ENCODE measurements at places on chromosomes 1 and 21.

DNA sequence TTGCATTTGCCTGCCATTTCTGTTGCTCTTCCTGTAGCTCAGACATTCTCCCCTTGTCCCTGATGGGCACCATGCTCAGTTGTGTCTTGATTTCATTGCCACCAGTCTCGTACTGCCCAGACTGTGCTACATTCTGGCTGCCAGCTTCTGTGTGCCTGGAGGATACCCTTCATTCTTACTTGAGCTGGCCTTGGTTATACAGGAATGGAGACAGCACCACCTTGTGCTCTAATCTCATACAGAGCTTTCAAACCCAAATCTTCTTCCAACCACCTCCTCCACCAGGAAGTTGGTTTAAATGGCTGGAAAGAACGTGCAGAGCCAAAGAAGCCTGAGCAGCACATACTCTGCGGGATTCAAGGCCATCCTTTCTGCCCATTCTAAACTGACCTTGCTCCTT lies 165.3 kb downstream of the SLC35F3 start:
- no peak for DNase-seq

DNA sequence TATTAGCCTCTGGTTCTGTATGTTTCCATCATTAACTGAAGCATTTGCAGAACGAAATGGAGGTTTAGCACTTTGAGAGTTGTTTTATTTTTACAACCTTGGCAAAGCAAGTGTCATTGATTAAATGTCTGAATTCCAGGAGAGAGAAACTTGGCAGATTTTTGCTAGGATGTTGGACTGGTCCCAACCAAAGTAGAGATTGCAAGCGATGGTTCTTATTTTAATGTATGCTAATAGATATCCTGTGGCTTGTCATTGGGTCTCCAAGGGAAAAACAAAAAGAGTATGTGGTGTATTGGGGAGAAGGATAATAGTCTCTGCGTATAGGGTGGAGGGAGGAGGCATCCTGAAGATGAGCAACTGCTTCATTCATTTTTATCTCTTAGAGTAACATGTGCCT lies 457.2 kb upstream of the RUNX1 start:
- DNase-seq, result no peak

- no peak for DNase-seq
These were observed 3.4 kb upstream of the TMEM222 start for GRCh38 chr1:27318596-27318995.

DNA sequence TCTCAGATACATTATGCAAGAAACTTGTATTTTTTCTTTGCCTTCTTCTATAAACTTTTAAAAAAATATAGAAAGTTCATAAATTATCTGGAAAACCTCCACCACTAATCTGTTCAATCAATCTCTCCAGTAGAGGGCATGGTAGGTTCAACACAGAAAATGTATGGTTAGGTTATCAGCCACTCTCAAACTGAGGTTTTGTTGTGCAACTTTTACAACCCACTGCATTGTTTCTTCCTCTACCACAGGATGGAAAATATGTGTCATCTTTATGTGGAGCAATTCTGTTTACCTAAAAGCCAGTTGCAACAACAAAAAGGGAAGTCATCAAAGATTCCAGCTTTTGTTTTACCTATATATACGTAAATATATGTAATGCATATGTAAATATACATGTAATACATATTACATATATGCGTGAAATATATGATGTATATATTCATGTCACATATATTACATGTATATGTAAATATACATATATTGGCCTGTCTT lies 3.0 kb upstream of the RGS2 start:
- peak; percentile 90 for DNase-seq

GRCh38 chr1:246394121-246394520 lies 113.0 kb downstream of the SMYD3 start:
- no peak for DNase-seq

- DNase-seq, result no peak
These were observed 22.9 kb upstream of the ADAM30 start for GRCh38 chr1:119919241-119919640.

DNA sequence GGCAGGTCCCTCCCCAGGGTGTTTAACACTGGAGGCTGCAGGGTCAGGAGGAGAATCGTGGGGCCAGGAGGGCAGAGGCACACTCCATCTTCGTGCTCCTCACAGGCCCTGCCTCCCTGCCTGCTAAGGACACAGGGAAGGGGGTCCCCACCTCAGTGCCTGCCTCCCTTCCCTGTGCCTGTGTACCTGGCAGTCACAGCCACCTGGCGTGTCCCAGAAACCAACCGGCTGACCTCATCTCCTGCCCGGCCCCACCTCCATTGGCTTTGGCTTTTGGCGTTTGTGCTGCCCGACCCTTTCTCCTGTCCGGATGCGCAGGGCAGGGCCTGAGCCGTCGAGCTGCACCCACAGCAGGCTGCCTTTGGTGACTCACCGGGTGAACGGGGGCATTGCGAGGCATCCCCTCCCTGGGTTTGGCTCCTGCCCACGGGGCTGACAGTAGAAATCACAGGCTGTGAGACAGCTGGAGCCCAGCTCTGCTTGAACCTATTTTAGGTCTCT lies 623 bp upstream of the BGLAP start:
- DNase-seq, result no peak

DNA sequence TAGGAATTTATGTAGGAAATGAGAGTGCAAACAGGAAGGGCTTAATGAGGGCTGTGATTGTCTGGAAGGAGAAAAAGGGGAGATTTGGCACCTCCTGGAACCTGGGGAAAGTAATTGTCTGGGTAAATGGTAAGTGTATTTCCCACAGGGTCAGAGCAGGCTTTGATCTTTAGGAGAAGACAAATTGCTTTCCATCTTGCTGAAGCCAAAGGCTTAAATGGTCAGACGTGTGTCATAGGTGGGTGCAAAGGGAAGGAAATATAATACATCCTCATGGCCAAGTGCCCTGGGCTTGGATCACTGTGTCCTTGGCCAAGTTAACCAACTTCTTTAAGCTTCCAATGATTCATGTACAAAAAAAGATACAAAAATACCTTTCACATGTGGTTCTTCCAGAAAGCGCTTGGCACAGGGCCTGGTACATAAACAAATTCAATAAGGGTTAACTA lies 1.3 kb upstream of the DUSP23 start:
- no peak for DNase-seq

GRCh38 chr1:212132025-212132424 lies 96.5 kb downstream of the DTL start:
- peak; percentile 14 for DNase-seq

GRCh38 chr1:169814265-169814664 lies 19.6 kb upstream of the METTL18 start:
- no peak for DNase-seq

DNA sequence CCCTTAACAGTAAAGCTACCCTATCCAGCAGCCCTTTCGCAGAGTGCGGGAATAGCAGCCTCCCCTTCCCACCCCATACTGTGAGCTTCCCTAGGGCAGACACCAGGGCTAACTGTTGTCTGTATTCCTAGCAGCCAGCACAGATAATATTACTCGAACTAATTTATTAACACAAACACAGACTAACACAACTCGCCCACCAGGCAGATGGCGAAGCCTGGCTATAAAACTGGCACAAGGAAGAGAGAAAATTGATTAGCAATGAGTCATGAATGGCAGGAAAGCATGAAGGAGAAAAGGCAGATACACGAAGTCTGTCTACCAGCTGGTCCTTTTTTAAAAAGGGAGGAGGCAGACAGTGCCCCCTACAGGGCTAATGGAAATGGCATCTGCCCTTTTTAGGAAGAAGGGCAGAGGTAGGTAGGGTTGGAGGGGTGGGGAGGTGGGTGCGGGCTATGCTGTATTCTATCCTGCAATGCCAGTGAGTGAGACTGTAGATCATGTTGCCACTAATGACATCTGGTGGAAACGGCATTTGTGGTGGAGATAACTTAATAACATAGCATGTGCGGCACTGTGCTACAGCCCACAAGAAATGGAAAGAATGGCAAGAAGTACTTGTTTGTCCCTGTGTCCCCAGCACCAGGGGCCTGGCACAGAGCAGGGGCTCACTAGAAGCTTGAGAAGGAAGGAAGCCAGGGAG lies 30.6 kb upstream of the CTPS1 start:
- DNase-seq, result peak; percentile 72

- DNase-seq, result no peak
These were observed 5.1 kb upstream of the GNG12 start for GRCh38 chr1:67838180-67838910.
